ENCODE measurements at places on chromosomes 2 and 18.

- no peak for DNase-seq
These were observed 117.6 kb upstream of the ANKRD30BL start for GRCh38 chr2:132279344-132279743.

GRCh38 chr2:174125090-174125489, 123.2 kb downstream of the OLA1 start:
- no peak for DNase-seq

DNA sequence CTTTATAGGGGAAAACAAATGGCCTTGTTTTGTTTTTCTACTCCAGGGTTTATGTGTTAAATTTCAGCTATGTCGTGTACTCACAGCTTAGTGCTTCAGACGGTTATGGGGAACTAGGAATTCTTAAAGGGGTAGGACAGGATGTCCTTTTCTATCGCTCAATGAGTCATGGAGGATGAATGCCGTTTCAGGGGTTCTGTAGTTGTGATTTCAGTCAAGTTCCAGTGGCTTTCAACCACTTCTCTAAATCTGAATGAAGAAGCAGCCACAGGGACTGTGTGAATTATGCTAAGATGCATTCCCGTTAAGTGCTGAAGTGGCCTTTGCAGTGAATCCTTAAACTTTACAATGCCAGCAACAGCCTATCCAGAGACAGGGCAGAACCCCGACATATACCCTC, 1231.7 kb upstream of the ZEB2 start:
- no peak for DNase-seq

- DNase-seq, result no peak
These were observed 682.0 kb upstream of the RAB6C start for GRCh38 chr2:129297430-129297829.

GRCh38 chr2:70714141-70714905, 53.7 kb downstream of the ADD2 start:
- DNase-seq, result no peak

- no peak for DNase-seq
These were observed 126.8 kb downstream of the CDC42EP3 start for GRCh38 chr2:37544591-37545031.

DNA sequence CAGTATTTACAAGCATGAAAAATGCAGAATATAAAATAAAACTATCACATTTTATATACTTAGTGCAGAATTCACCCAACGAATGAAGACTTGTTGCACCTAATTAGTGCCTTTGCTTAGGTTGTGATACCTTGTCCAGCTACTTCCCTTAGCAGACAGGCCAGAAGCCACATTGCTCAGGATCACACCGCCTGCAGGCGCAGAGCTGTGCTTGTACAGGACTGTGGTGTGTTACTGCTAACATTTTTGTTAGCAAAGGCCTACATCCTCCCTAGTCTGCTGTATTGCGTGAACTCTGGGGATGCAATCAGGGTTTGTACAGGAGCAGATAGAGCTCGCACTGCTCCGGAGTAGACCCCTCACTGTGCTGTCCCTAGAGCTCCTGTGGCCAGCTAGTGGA, 336.9 kb downstream of the CBLN2 start:
- DNase-seq, result no peak

GRCh38 chr2:20434588-20435294, 12.1 kb upstream of the RHOB start:
- DNase-seq, result no peak

GRCh38 chr2:7989823-7990222, 692.0 kb upstream of the ID2 start:
- no peak for DNase-seq

DNA sequence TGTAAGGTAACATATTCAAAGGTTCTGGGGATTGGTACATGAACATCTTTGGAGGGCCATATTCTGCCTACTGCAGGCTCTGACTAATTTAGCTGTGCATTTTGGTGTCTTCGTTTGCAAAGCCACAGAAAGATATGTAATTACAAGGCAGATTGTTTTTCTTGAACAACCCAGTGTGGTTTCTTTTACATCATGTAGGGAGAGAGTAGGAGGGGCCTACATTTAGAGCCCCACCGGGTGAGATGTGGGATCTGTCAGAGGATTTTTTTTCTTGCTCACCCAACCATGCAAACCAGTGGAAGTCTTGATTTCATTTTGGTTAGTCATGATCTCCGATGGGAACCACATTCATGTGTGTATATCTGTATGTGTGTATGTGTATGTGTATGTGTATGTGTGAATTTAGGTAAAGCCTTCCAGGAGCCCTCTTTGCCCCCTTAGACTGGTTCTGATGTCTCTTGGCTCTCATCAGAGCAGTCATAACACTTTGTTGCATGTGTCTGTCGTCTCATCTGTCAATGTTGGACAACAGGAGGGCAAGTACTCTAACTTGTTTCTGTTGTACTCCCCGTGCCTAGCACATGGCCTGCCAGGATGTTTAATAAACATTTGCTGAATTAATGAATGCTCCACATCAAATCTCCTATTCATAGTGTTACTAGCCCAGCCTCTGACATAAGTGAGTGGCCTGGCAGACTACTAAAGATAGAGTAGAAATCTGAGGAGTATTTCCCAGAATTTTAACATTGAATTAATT, 239.9 kb downstream of the MTX2 start:
- no peak for DNase-seq

- DNase-seq, result no peak
These were observed 28.8 kb upstream of the SULT1C4 start for GRCh38 chr2:108348816-108349570.

DNA sequence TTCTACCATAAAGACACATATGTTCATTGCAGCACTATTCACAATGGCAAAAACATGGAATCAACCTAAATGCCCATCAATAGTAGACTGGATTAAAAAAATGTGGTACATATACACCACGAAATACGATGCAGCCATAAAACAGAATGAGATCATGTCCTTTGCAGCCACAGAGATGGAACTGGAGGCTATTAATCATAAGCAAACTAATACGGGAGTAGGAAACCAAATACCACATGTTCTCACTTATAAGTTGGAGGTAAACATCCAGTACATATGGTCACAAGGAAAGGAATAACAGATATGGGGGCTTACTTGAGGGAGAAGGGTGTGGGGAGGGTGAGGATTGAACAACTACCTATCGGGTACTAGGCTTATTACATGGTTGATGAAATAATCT, 7.7 kb downstream of the HMSD start:
- DNase-seq, result no peak

Measured in stimulated activated CD8-positive, alpha-beta memory T cell treated with anti-CD3 and anti-CD28 coated beads, Interleukin-15, amount 100 ng/mL, for 4 hours (primary cell).